ENCODE measurements at places on chromosomes 6 and 20. TPM values are rescaled to one million over a fixed set of nuclear protein-coding genes. Genes with fewer than 3 reads are reported as not detected.

DNA sequence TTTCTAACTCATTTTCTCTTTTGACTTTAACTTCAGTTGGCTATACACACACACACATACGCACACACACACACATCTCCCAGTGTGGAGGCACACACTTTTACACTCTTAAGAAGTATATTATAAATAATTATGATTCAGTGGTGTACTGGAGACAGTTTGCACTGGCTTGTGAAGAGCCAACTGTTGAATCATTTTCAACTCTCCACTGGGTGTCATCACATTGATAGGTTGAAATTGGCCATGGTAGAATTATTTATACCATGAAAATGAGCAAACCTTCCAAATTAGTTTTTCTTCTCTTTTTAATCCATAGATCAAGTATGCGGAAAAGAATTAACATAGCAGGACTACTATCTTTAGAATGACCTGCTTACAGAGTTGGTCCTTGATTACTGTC is 407.1 kb downstream of the BMP2 start:
- no peak for DNase-seq

DNA sequence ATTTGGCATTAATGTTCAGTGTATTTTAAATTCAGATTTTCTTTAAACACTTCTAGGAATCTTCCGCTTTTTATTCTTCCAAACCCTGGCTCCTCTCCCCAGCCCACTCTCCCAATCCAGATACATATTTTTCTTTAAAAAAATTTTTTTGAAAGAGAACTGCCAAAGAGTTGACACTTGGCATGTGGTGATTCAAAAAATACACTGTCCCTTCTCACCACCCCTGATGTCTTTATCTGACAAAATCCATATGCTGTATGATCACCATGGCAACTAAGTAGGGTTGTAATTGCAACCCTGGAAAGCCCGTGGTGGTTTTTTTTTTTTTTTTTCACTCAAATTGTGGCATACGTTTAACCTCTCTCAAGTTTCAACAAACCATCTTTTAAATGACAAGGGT is 355.8 kb upstream of the SASH1 start:
- no peak for DNase-seq

DNA sequence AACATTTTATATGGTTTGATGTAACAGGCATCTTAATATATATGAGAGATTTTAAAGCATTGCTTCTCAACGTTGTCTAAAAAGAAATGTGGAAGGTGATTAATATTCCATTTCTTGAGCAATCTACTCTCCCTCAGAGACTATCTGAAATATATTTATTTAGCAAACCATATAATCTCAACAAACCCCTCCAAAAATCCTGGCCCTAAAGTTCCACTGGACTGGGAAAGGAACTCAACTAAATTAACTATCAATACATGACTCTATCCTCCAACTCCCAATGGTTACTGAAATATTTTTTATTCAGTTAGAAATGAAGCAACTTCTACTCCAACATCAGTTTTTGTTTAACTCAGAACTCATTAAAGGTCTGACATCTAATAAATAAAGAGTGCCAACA is 6.3 kb downstream of the TASP1 start:
- DNase-seq = no peak

- no peak for DNase-seq
Measured at GRCh38 chr6:43274916-43275597, 23.0 kb upstream of the SLC22A7 start.

DNA sequence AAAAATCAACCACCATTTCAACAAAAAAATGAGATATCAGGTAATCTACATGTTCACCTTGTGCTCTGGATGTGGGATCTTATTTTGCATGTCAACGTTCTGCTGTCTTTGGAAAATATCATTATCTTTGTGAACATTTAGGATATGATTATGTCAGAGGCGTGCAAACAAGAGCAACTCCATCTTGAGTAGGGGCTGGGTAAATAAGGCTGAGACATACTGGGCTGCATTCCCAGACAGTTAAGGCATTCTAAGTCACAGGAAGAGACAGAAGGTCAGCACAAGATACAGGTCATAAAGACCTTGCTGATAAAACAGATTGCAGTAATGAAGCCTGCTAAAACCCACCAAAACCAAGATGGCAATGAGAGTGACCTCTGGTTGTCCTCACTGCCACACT is 28.8 kb upstream of the ZBTB24 start:
- no peak for DNase-seq

DNA sequence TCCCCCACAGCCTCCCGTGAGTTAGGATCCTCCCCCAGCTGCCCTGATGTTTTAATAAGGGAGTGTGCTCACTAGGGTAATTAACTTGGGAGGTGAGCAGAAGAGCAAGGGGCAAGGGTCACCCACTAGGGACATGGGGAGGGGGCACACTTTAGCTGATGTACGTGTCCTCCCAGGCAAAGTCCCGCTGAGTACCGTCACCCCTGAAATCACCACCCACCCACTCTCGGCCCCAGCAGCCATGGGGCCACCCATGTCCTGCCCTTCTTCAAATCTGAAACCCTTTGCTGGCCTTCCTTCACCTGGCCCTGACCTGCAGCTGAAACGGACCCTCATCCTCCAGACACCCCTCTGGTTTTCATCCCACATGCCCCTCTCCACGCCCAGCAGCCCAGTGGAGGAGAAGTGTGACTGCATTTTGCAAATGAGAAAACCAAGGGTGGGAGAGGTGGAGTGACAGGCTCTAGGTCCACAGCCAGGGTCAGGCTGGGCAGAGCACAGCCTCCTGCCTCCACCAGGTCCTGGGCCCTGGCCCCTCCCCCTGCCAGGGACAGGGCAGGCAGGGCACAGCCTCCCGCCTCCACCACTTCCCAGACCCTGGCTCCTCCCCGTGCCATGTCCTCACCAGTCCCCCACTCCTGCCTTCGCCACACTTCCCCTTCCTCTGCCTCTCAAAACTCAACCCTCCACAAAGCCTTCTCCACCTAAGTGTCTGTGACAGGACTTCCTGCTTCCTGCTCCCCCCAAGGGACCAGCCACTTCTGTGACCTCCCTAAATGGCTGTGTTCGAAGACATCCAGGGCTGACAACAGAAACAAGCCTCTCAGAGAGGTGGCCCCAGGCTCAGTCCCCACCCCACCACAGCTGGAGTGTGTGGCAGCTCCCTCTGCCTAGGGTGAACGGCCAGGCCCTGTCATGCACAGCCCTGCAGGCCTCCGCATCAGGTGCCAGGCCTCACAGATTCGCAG is 15.1 kb downstream of the ACSS1 start:
- DNase-seq = no peak

- DNase-seq = no peak
Measured at GRCh38 chr6:56714982-56715456, 72.3 kb upstream of the DST start.

DNA sequence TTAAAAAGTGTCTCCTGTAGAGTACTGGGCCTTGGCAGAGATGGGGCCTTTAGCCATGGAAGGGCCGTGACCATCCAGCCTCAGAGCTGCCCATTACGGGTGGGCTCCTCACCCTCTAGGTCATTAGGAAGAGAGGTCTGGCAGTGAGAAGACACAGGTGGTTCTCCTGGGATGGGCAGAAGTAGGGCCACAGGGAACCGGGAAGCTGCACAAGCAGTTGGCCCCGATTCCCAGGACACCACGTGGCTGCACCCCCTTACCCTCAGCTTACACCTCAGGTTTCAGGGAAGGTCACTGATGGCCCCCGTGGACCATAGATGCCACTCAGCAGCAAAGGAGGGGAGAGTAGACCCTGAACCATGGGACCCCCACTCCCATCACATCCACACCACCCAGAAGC is 1.6 kb downstream of the RAET1G start:
- DNase-seq = no peak

DNA sequence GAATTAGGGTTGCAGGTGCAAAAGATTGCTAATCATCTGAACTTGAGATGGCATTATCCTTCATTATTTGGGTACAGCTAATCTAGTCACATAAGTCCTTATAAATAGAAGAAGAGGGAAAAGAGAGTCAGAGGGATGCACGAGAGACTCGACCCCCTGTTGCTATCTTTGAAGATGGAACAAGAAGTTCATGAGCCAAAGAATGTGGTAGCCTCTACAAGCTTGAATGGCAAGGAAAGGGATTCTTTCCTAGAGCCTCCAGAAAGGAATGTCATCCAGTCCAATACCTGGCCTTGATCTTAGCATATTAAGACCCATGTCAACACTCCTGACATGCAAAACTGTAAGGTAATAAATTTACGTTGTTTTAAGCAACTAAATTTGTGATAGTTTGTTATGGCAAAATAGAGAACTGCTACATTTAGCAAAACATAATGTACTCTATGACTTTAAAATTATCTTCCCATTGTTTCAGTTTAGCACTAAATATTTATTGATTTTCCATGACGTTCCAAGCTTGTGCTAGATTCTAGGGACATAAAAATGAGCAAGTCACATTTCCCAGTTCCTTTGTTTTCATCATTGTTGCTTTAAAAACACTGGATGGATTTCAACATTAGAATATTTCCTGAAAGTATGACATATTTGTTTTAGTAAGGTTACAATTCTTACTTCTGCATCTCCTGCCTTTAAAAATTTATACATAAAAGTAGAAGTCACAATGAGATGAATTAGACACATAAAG is 12.7 kb downstream of the MANEA start:
- DNase-seq = no peak

GSTA4 gene
- 34.2 TPM for polyA plus RNA-seq

TSBP1 gene
- polyA plus RNA-seq = not detected

DNA sequence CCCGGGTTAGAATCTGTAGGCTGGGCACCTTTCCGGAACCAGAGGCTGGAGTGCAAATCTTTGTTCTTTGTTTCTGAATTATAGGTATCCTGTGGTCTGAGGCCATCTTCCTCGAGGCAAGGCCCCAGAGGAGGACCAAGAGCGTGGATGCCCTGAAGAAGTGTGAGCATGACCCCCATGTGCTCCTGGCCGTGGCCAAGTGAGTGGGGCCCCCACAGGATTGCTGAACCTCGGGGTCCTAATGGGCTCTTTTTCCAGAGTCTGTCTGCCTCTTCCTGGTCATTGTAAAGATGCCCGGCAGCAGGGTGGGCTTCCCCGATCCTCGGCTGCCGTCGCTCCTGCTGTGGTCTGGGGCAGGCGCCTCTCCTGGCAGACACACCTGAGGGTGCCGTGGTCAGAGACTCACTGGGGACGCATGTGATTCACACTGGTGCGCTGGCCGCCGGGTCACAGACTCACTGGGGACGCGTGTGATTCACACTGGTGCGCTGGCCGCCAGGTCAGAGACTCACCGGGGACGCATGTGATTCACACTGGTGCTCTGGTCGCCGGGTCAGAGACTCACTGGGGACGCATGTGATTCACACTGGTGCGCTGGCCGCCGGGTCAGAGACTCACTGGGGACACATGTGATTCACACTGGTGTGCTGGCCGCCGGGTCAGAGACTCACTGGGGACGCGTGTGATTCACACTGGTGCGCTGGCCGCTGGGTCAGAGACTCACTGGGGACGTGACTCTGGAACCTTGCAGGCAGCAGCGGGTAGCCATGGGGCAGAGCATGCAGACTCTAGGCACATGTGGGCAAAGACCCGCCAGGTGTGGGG is 6.5 kb upstream of the C20orf204 start:
- DNase-seq = no peak

TPBG gene
- polyA plus RNA-seq = 69.1 TPM

- no peak for DNase-seq
Measured at GRCh38 chr6:53568776-53569616, 24.1 kb upstream of the GCLC start.

GRCh38 chr6:14423330-14423729 is 305.8 kb downstream of the CD83 start:
- no peak for DNase-seq
